Kidney capillary endothelial cell (primary cell): ENCODE measurements at places on chromosomes 2 and 18.

DNA sequence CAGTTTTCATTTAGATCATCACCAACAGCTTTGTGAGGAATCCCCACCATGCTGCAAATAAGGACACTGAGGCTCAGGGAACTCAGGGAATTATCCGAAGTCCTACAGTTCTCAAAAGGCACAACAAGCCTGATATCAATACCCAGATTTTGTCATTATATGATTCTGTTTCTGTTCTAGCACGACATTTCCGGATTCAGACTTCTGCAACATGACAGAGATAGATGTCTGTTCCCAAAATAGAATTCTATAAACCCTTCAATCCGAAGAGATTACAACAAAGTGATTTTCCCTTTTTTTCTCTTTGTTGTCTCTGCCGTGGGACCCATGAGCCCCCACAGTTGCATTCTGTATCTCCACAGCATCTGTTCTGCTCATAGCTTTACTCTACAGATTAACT lies 72.0 kb downstream of the DOCK10 start:
- DNase-seq, result no peak

GRCh38 chr18:3529601-3530000 lies 79.6 kb downstream of the TGIF1 start:
- DNase-seq, result no peak

- no peak for DNase-seq
These were observed 1.2 kb downstream of the KCNF1 start for GRCh38 chr2:10912796-10913455.

DNA sequence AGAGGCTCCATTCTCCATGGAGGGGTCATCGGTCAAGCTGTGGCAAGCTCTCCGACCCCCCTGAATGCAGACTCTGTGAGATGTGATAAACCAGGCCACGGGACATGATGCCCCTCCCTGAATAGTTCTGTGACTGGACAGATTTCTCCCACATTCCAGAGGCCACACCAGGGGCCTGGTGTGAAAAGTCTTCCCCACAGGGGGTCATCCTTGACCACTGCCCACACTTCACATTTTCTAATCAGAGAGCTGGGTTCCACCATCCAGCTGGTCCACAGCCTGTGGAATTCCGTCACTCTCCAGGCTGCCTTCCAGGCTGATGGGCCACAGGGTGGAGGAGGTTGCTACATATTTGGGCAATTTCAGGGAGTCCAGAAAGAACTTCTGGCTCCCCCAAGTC lies 51.3 kb upstream of the CYRIA start:
- no peak for DNase-seq

GRCh38 chr2:52113338-52113737 lies 1081.4 kb upstream of the NRXN1 start:
- DNase-seq, result no peak

DNA sequence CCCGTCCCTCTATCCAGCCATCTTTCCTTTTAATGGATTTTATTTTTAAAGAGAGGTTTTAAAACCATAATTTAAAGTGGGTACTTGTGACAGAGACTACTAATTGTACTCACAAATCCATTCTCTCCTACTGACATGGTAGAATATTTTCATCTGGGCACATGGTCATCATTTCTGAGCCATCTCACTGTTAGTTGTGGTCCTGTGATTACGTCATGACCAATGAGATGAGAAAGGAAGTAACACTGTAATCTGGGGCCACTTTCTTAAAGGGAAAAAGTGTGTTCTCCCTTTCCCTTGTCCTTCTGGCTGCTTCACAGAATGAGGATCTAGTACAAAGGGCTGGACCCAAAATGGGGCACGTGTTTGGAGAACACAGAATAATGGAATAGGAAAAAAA lies 538.7 kb downstream of the CMPK2 start:
- no peak for DNase-seq

DNA sequence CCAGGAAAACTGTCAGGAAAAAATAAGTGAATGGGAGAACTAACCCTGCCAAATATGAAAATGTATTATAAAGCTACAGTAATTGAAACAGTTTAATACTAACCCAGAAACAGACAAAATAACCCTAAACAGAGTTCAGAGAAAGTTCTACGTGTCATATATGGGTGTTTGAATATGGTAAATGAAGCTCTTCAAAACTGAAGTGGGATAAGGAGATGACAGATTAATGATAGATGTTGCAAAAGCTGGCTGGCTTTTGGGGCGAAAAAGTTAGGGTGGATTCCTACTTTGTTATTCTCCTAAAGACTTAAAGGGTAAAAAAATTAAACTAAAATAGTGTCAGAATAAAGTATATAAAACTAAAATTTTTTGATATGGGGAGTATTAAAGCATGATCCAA lies 101.8 kb upstream of the ARL5A start:
- no peak for DNase-seq

- DNase-seq, result no peak
These were observed 135.5 kb downstream of the IRS1 start for GRCh38 chr2:226664140-226664539.

DNA sequence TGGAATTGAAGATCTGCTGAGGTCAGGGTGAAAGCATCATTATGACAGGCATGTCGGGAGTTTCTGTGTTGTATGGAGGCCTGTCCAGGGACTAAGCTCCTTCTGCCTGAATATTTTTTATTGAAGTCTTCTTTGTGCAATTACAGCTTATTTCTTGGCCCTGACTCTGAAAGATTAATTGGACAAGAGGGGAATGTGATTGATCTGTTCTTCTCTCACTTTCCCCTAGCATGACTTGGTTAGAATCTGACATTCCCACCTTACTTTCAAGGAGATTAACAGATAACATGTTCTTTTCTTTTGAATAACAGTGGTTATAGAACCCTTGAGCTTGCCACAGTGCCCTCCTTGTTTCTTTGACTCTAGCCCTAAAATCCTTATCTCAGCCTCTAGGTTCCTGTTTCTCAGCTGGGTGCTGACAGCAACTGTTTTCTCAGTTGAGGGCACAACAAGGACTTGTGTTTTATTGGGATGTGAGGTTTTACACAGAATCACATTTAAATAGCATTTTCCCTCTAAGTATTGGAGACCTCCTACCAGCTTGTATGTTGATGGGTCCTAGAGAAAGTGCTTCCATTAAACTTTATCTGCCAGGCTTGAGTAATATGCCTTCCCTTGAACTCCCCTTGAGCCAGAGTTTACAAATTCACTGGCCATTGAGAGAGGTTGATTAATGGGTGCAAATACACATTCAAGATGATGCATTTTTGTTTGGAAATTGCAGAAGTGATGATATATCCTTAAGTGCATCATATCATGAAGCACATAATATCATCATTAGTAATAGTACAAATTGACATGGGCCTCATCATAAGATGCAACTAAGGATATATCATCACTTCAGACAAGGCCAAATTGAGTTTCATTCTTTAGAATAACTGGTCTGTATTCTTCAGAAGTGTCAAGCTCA lies 12.5 kb downstream of the TTLL4 start:
- DNase-seq, result no peak

GRCh38 chr2:44515416-44515815 lies 153.7 kb downstream of the CAMKMT start:
- no peak for DNase-seq

GRCh38 chr18:1455605-1456004 lies 550.9 kb downstream of the ADCYAP1 start:
- no peak for DNase-seq

GRCh38 chr2:96599941-96600340 lies 38.2 kb downstream of the KANSL3 start:
- no peak for DNase-seq

DNA sequence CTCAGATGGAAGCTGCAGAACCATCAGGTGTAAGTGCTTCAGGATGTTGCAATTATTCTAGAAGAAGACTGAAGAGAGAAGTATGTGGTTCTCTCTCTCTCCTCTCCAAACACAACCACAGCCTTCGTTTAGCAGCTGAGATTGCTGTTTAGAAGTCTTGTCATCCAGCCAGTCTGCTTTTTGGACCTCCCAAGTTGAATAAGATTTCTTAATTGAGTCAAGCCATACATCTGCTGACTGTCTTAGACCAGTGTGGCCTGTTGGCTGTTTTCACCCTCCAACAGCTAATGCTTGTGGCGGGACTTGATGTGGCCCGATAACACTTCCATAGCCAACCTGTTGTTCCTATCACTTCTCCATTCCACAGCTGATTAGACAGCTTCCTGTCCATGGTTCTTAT lies 91.3 kb upstream of the TMEM17 start:
- no peak for DNase-seq

DNA sequence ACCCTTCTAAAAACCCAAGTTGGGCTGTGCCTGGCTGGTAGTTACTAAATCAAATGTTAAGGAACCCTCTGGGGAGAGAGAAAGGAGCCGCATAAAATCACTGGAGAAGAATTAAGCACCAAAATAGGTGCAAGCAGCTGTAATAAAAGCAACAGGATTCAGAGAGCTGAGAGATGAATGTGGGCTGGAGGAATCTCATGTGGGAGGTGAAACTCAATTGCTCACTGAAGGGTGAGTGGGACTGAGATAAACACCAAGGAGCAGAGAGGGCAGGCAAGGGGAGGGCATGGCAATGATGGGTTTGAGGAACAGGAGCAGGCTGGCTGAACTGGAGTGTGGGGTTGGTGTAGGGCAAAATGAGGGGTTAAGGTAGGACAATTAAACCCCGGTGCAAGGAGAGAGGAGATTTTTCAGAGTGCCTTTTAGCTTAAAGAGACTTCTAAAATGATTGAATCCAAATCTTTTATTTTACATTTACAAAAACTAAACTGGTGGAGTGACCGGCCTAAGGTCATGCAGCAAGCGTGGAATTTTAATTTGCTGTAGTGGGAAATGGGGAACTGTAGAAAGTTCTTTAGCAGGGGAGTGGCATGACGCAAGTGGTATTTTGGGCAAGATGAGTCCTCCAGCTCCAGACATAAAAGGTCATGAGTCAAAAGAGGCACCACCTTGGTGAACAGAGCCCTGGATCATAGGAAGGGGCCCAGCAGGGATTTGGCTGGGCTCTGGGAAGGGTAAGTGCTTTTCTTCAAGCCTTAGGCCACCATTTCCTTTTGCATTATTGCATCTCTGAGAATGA lies 10.5 kb downstream of the PLB1 start:
- DNase-seq, result no peak

DNA sequence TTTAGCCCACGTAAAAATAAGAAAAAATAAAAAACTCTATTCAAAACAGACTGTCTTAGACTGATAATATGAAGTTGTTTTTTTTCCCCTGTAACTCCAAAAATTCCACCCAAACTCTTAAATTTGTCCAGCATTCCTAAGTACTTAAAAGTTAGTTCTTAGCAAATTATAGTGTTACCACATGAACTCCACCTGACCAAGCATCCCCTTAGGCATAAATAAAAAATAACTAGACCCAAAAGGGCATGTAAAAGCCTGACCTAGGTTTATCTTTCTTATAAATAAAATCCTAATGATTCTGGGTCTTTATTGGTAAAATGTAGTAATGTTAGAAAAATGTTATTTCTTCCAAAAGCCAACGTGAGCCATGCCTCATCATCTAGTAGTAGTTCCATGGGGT lies 54.3 kb downstream of the TTC21B start:
- DNase-seq, result no peak

- no peak for DNase-seq
These were observed 907 bp downstream of the FHL2 start for GRCh38 chr2:105397953-105398335.

DNA sequence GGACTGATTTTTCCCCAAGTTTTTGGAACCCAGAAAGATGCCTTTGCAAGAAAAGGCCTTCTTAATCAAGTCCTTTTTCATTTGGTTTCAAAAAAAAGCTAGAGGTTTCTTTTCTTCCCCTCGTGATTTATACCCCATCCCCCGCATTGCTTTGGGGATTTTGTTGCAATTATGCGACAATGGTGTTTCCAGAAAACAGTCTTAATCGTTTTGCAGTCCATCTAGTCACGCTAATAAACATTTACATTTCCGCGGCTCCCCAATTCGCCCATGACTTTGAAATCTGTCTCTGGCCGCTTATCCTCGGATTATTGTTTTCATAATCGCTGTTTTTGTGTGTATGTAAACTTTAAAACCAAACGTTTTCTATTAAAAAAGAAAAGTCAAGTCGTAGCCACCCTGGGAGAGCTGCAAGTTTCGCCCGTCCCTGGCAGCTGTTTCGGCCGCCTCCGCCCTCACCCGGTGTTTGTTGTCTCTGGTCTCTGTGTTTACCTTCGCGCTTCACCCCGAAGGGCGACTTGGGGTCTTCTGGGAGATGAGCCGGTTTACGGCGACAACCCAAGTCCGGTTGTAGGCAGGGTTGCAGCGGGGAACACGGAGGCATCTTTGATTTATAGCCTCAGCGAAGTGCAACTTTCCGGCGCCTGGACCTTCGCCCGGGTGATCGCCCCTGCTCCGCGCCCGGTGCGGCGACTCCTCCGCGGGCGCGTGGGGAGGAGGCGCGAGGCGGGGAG lies 667 bp downstream of the SP9 start:
- no peak for DNase-seq

- DNase-seq, result no peak
These were observed 520.0 kb upstream of the TCF4 start for GRCh38 chr18:56107821-56108477.

GRCh38 chr2:38533180-38533579 lies 69.5 kb downstream of the HNRNPLL start:
- no peak for DNase-seq

DNA sequence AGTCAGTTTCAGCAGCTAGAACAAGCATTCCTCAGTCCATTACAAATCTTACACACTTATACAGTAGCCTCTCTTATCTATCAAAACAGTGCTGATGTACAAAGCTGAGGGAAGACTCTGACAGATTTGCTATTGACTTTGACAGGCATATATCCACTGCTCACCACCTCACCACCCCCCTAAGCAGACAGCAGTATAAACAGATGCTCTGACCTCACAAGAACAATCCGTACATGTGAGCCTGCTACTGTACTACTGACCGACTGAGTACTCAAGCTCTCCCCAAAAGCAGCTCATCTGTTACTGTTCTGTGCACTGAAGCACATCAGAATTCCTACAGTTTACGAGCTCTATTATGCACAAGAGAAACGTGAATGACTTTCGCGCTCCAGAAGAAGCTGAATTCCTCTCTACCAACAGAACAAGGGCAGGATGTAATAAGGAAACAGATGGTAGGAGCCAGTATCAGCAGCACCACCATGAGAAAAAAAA lies 95.6 kb upstream of the PDE1A start:
- peak; percentile 7 for DNase-seq

DNA sequence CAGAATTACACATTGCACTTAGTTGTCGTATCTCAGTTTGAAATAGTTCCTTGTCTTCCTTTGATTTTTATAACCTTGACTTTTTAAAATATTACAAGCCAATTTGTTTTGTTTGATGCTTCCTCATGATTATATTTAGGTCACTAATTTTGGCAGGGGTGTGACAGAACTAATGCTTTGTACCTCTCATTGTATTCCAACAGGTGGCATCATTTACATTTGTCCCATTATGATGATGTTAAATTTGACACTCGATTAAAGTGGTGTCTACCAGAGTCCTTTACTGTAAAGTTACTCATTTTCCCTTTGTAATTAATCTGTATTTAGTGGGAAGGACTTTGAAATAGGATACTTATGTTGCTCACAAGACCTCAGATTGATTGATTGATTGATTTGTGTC lies 21.5 kb upstream of the MFSD2B start:
- no peak for DNase-seq

- no peak for DNase-seq
These were observed 70.8 kb downstream of the RTP5 start for GRCh38 chr2:241940329-241940728.

DNA sequence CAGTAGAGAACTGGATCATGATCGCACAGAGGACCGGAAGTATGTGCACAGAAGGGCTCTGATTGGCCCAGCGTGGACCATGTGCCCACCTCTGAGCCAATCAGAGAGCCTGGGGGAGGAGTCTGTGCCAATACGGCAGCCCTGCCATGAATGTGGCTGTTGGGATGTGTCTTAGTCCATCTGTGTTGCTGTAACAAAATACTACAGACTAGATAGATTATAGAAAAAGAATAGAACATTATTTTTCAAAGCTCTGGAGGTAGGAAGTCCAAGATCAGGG lies 132.0 kb downstream of the NDUFA10 start:
- no peak for DNase-seq

- DNase-seq, result peak; percentile 16
These were observed 155.8 kb downstream of the ZNF516 start for GRCh38 chr18:76339246-76339620.
